ENCODE measurements at places on chromosomes 1 and 21. TPM values are rescaled to one million over a fixed set of nuclear protein-coding genes. Genes with fewer than 3 reads are reported as not detected.

CTXND2 gene
- total RNA-seq = not detected

DIO1 gene
- total RNA-seq = not detected

NID1 gene
- total RNA-seq = 0.45 TPM

ST6GALNAC5 gene
- not detected for total RNA-seq

BGLAP gene
- total RNA-seq = 1.5 TPM

TRAF5 gene
- total RNA-seq = 67.9 TPM

S100A8 gene
- total RNA-seq = not detected

FAM72D gene
- 18.2 TPM for total RNA-seq

GRCh38 chr1:19661721-19662228, 2.9 kb upstream of the HTR6 start:
- peaks cover 22% of the 10 kb centered on the region for H3K4me1 ChIP-seq
- peaks cover 33% of the 10 kb centered on the region for H3K27me3 ChIP-seq
- DNase-seq = no peak
- no peak overlapping the region for H3K4me3 ChIP-seq

DNA sequence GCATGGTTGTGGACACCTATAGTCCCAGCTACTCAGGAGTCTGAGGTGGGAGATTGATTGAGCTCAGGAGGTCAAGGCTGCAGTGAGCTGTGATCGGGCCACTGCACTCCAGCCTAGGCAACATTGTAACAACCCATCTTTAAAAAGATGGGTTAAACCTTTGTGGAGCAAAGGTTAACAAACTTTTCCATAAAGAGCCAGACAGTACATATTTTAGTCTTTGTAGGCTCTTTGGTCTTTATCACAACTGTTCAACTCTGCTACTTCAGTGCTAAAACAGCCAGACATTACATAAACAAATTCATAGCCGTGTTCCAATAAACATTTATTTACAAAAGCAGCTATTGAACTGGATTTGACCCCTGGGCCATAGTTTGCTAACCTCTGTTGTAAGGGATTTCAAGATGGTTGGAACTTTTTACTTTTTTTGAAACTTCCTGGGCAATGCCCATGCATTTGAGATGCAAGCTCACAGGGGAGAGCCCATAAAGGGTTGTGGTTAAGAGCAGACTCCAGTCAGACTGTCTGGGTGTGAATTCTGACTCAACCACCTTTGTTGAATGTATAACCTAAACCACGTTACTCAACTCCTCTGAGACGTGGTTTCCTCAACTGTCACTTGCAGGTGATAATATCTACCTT, 10.8 kb downstream of the INAVA start:
- peaks cover 9% of the 10 kb centered on the region for H3K4me1 ChIP-seq
- no peak overlapping the region for H3K27ac ChIP-seq
- no peaks in the 10 kb centered on the region for H3K36me3 ChIP-seq
- H3K27me3 ChIP-seq = peaks cover 57% of the 10 kb centered on the region

GRCh38 chr21:41169701-41170100, 1.7 kb downstream of the BACE2 start:
- no peak overlapping the region for H3K27ac ChIP-seq
- no peak overlapping the region for H3K4me3 ChIP-seq
- H3K36me3 ChIP-seq = no peaks in the 10 kb centered on the region
- H3K4me1 ChIP-seq = peaks cover 9% of the 10 kb centered on the region
- H3K27me3 ChIP-seq = peaks cover 43% of the 10 kb centered on the region

DNA sequence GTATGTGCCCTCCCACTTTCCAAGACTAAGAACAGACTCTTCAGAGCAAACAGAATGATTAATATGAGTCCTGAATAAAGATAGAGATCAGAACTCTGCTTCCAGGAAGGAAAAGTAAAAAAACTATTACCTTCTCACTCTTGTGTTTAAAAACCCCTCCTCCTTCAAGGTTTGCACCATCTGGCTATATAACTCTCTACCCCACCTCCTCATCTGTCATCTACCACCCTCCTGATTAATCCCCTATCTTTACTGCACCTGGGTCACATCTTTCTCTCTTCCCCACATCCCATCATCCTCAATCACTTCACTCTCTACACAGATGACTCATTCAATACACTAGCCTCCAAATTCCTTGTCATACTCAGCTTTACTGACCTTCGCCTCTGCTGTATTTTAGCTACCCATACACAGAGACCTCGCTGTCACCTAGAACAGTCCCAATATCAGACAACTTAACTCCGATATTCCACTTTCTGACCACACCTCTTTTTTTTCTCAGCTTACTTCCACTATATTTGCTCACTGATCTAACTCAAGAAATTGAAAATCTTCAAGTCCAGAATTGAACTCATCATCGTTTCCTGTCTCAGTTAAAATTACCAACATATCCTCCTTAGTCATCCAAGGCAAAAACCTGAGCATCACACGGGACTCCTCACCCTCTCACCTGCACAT, 3.7 kb downstream of the SCMH1 start:
- peaks cover 23% of the 10 kb centered on the region for H3K4me1 ChIP-seq
- no peak overlapping the region for H3K4me3 ChIP-seq

- peaks cover 6% of the 10 kb centered on the region for H3K36me3 ChIP-seq
- H3K4me3 ChIP-seq = no peak overlapping the region
Observed at GRCh38 chr1:97572561-97572960, 348.3 kb downstream of the DPYD start.

- H3K27me3 ChIP-seq = no peaks in the 10 kb centered on the region
- H3K4me3 ChIP-seq = no peak overlapping the region
- no peaks in the 10 kb centered on the region for H3K4me1 ChIP-seq
- no peaks in the 10 kb centered on the region for H3K36me3 ChIP-seq
- H3K27ac ChIP-seq = no peak overlapping the region
- DNase-seq = no peak
Observed at GRCh38 chr1:117580436-117580835, 25.4 kb upstream of the TENT5C start.

GRCh38 chr1:171265686-171266085, 17.4 kb downstream of the FMO1 start:
- no peaks in the 10 kb centered on the region for H3K4me1 ChIP-seq
- peaks cover 12% of the 10 kb centered on the region for H3K27me3 ChIP-seq
- DNase-seq = no peak

DNA sequence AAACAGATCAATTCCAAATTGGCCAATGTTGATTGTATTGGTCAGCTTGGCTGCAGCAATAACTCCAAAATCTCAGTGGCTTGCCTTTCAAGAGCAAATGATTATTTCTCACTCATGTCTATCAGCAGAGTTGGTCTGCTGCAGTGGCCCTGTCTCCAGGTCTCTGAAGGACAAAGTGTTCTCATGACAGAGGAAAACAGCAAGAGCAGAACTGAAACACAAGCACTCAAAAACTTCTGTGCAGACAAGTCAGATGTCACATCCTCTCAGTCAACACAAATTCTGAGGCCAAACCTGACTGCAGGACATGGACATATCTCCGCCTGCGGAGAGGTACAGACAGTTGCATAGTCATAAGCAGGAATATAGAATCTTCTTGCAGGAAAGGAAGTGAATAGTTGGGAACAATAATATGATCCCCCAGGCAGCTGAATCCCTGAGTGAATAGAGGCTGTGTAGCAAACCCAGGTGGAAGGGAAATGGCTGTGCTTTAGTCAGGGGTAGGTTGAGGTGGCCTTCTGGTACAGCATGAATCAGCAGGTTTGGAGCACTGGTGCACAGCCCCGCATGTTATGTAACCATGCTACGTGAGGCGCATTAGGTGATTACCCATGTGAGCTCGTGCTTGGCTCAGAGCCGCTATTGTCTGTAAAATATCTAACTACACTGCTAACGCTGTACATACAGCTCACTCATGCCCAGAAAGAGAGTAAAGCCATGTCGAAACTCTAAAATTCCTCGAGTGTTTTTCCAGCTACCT, 17.1 kb upstream of the UBE2U start:
- DNase-seq = no peak
- H3K27ac ChIP-seq = no peak overlapping the region
- H3K4me3 ChIP-seq = no peak overlapping the region
- H3K4me1 ChIP-seq = no peaks in the 10 kb centered on the region
- peaks cover 6% of the 10 kb centered on the region for H3K27me3 ChIP-seq
- no peaks in the 10 kb centered on the region for H3K36me3 ChIP-seq

DNA sequence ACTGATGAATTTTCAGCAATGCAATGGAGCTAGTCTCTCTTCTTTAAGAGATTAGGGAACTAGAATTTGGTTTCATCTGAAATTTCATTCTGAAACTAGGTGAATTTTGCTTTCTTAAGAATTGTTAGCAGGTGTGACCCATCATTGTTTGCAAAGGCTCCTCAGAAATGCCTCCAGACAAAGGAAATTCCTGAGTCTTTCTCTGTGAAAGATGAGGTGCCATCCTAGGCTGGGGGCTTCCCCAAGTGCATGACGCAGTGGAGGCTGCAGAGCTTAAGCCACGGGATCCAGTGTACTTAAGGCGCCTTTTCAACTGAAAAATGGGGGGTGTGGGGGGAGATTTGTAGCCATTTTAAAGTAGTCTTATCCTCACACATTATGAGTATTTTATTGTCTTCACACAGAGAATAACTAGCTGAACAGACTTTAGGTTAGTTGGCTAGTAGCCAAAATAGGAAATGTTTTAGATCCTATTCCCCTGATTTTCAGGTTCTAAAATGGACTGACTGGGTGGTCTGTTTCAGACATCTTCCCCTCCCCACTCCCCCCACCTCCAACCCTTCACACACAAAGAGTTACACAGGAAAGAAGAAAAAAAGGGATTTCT, 202.0 kb downstream of the NFIA start:
- DNase-seq = no peak
- H3K4me1 ChIP-seq = peaks cover 3% of the 10 kb centered on the region
- no peaks in the 10 kb centered on the region for H3K36me3 ChIP-seq
- H3K4me3 ChIP-seq = no peak overlapping the region
- H3K27ac ChIP-seq = no peak overlapping the region

DNA sequence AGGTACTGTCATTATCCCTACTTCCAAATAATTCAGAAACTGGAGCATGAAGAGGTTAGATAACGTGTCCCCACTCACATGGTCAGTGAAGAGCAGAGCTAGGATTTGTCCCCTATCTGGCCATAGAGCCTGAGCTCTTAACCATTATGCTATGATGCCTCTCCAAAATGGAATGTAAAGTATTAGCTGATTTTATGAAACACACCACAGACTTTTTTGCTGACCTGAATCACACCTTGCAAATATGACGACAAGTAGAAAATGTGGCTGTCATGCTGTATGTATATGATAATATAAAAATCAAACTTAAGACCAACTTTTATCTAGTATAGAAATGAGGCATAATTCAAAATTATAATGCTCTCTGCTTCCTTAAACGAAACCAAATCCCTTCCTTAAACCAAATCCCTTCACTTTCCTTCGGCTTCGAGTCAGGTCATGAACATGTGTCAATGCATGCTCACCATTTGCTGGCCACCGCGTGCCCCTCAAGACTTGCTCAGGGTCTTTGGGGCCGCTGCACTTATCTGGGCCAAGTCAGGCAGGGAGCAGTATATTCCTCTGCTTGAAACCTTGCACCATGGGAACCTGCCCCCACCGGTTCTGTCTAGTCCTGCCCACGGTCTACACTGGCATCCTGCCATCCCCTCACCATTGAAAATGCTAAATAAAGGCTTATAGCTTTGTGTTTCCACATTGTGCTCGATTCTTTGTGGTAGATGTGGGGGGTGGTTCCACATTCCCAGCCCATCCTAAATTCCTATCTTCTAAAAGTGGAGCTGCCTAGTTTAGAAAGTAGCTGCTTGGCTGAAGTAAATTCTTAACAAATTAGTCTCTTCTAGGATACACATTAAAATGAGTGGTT, 1.6 kb upstream of the TMCC2 start:
- H3K27ac ChIP-seq = no peak overlapping the region
- H3K4me1 ChIP-seq = peaks cover 26% of the 10 kb centered on the region
- DNase-seq = no peak
- no peaks in the 10 kb centered on the region for H3K36me3 ChIP-seq
- H3K4me3 ChIP-seq = no peak overlapping the region
- peaks cover 44% of the 10 kb centered on the region for H3K27me3 ChIP-seq

DNA sequence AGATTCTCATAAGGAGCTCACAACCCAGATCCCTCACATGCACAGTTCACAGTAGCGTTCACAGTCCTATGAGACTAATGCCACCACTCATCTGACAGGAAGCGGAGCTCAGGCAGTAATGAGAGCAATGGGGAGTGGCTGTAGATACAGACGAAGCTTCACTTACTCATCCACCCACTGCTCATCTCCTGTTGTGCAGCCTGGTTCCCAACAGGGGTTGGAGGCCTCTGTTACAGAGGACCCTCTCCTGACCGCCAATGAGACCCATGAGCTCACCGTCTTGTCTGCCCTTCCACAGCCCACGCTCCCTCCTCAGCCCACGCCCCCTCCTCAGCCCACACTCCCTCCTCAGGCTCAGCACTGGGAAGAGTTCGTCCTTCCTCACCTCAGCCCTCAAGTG, 39.6 kb downstream of the RSPH1 start:
- H3K4me3 ChIP-seq = no peak overlapping the region
- no peak overlapping the region for H3K27ac ChIP-seq
- H3K36me3 ChIP-seq = no peaks in the 10 kb centered on the region
- peaks cover 29% of the 10 kb centered on the region for H3K4me1 ChIP-seq
- no peaks in the 10 kb centered on the region for H3K27me3 ChIP-seq

GRCh38 chr1:65965112-65965996, 172.7 kb downstream of the PDE4B start:
- DNase-seq = no peak
- no peaks in the 10 kb centered on the region for H3K36me3 ChIP-seq
- no peaks in the 10 kb centered on the region for H3K27me3 ChIP-seq
- no peak overlapping the region for H3K27ac ChIP-seq
- H3K4me3 ChIP-seq = no peak overlapping the region

DNA sequence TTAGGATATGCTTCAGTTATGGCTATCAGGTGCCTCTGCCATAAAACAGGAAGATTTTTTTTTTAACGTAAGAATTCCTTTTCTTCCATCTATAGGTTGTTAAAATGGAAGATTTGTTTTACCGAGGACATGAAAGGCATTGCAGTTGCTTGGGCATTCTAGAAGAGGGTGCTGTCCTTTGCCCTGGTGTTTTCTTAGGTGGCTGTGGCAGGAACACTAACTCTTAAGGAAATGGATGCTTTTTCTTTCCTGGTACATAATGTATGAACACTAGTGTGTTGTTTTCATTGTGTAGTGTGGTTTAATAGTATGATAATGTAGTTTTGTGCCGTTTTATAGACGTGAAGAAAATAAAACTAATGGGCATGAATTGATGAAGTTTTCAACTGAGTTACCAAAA, 47.2 kb downstream of the UCK2 start:
- H3K27me3 ChIP-seq = no peaks in the 10 kb centered on the region
- H3K36me3 ChIP-seq = peaks cover 10% of the 10 kb centered on the region
- H3K4me3 ChIP-seq = no peak overlapping the region
- H3K27ac ChIP-seq = no peak overlapping the region

DNA sequence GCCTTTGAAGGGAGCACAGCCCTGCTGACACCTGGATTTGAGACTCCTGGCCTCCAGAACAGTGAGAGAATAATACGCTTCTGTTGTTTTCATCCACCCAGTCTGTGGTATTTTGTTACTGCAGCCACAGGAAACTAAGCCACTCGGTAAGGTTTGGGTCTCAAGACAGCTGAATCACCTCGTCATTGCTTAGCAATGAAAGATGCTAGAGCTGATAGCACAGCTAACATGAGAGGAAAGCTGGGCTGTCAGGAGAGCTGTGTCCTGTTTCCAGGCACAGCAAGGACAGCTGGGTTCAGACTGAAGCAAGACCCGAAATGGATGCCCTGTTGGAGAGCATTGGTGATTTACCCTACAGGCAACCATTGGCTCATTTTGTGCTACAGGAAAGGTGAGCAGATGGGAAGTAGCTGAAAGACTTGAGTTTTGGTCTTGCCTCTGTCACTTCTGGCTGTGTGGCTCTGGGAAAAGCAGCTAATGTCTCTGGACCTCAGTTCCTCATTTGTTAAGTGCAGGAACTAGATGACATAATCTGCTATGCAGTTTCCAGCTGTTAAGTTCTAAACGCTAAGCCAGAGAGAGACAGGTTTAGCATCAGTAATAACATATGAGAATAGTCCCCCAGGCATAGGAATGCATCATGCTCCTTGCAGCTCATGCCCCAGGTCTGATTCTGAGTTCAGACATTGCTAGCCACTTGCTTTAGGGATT, 58.0 kb downstream of the CLIC6 start:
- peak; percentile 27 for DNase-seq
- H3K4me3 ChIP-seq = peak overlapping the region; percentile 41
- H3K36me3 ChIP-seq = peaks cover 4% of the 10 kb centered on the region
- H3K4me1 ChIP-seq = peaks cover 41% of the 10 kb centered on the region

Measured in activated CD4-positive, alpha-beta memory T cell treated with anti-CD3 and anti-CD28 coated beads, Interleukin-2, amount 10 ng/mL, durations not matched to agents 7 days and 5 days (primary cell).